ENCODE measurements at places on chromosomes 4 and X.

- DNase-seq = no peak
Observed at GRCh38 chr4:181536196-181536746, 706.9 kb upstream of the TENM3 start.

DNA sequence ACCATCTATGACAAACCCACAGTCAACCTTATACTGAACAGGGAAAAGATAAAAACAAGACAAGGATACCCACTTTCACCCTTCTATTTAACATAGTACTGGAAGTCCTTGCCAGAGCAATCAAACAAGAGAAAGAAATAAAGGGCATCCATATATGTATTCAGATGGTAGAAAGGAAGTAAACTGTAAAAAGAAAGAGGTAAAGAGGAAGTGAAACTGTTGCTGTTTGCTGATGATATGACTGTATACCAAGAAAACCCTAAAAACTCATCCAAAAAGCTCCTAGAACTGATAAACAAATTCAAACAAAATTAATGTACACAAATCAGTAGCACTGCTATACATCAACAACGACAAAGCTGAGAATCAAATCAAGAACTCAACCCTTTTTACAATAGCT is 538.7 kb upstream of the PABPC4L start:
- DNase-seq = no peak

- DNase-seq = no peak
Observed at GRCh38 chr4:95637043-95637600, 88.3 kb upstream of the UNC5C start.

DNA sequence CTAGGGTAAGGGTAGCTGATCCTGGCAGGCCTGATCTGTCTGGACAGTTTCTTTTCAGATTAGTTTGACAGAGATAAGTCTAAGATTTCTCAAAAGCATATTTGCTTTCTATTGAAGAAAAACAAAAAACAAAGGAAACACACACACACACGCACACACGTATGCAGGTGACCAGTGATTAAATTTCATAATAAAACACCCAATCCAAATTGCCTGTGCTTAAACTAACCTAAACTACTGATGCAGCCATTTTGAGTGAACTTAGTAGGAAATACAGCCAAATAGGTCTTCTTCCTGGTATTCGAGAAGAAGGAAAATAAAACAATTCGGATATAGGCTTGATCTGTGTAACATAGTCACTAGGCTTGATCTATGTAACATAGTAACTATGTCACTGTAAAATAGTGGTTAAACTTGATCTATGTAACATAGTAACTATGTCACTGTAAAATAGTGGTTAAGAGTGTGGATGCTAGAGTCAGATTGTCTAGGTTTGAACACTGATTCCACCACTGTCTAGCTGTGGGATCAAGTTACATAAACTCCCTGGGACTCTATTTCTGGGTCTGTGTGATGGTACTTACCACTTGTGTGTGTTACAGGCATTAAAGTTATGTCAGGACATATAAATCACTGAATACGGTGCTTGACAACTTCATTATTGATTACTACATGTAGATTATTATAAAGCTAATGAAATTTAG is 9.8 kb upstream of the CCNG2 start:
- no peak for DNase-seq

DNA sequence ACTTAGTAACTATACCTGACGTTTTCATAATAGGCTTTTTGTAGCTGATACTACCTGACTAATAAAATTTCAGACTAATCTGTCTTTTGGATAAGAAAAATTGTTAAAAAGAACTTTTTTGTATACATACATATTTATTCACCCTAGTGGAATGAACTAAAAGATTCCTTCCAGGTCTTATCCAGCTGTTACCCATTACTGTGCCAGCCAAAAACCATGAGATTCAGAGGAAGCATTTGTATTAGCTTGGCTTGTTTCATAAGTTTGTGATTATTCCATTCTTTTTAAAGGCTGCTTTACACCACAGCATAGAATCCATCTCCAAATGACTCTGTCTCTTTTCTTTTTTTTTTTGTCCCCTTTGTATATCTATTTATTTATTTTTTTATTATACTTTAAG is 149.4 kb downstream of the FAT4 start:
- no peak for DNase-seq

DNA sequence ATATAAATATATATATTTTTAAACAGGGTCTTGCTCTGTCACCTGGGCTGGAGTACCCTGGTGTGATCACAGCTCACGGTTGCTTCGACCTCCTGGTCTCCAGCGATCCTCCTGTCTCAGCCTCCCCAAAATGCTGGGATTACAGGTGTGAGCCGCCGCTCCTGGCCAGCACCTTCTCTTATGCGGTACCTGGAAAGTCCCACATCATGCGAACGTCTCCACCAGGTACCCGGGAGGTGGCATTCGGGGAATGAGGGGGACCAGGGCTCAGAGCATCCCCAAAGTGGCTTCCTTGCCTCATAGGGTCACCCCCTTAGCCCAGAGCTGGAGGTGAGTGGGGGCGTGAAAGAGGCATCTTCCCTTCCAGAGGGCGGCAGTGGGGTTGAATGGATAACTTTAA is 84.0 kb upstream of the PPP2R3B start:
- DNase-seq = no peak

DNA sequence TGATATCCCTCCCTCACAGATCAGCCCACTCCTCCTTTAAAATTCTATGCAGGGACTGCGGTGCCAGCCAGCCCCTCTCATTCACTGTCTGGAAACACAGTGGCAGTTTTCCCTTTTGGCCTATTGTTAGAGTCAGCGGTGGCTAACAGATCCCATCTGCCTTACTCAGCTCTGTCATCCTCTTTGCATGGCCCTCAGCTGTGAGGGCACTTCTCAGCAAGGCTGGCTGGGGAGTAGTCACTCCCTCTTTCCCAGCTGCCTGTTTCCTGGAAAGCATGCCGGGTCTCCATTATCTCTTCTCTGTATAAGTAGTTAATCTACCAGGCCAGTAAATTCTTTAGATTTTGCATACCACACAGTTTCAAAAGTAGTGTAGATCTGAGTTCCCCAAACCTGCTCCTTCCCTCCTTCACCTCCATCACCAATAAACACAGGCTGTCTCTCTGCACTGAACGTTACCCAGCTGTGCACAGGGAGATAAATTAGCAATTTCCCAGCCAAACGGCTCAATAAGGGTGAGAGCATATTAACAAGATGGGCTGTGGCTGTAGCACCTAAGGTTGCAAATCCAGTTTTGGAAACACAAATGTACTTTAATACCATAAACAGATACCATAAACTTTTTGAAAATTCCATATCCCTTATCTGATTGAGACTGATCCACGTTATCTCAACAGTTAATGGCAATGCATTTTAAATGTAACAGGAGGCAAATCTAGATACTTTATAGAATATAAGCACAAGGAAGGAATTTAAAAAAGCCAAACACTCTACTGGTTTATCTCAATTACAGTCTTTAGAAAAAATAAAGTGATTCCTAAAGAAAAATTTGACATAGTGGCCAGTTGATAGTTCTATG is 229.3 kb downstream of the ANKRD50 start:
- no peak for DNase-seq

- DNase-seq = no peak
Observed at GRCh38 chr4:94345266-94345665, 2.6 kb upstream of the HPGDS start.

DNA sequence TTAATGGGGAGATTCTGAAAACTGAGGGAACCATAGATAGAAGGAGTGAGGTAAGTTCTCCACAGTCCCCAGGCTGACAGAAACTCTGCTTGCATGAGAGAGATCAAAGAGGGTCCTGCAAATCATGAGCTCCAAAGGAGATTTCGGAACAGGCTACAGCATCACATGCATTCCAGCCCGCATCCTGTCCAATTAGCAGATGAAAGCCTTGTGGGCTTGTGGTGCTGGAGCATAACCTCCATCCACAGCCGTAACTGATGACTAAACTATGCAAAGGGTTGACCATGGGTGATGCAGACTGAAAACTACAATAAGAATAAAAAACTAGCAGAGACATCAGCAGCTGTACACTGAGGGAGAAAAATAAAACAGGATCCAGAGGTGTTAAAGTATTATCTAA is 654.5 kb downstream of the TLL1 start:
- no peak for DNase-seq
